ENCODE measurements at places on chromosomes 4 and X.
A peak's percentile ranks its signal among the peaks of the same experiment; 100 is the strongest.

DNA sequence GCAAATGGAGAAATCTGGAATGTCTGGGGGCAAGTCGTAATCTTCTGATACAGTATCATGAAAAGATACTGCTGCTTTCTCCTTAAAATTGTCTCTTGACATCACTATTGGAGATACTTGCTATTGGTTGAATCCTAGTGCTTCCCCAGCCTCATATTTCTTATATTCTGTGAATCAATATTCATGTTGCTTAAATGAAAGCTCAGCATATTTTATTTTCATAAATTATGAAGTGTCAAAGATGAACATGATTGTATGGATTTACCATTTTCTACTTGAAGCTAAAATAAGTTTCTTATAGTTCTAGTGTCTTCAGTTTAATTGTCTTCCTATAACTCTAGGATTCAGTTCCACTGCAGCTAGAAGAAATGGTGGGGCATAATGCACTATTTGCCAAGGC is 29.6 kb upstream of the MBNL3 start:
- DNase-seq: no peak

DNA sequence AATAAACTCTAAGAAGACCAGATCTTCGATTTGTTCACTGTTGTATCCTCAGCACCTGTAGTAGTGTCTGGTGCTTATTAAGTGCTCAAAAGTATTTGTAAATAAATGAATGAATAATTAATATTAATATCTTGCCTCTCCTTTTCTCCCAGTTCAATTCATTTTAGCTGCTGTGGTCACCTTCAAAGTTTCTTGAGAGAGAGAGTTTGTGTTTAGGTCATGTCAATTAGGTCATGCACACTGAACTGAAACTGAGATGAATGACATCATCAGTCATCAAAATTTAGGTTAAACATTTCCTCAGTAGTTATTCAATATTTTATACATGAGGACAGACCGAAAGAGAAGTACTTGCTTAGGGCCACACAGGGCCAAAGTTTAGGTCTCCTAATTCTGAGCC is 73.5 kb downstream of the ANXA3 start:
- DNase-seq: no peak

DNA sequence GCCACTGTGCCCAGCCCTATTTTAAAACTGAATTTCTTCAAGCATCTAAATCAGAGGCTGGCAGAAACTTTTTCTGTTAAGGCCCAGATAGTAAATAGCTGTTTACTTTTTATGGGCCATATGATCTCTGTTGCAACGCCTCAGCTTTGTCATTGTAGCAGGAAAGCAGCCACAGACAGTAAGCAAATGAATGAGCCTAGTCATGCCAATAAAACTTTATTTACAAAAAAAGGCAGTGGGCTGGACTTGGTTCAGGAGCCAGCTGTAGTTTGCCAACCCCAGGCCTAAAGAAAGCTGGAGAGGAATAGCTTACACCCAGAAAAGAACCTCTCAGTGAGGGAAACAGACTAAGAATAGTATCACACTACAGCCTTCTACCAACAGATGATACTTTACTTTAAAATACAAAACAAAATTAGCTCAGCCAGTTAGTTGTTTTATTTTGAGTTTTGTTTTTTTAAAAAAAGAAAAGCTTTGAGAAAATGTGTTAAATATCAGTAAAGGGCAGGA is 25.5 kb downstream of the CHST7 start:
- no peak for DNase-seq

DNA sequence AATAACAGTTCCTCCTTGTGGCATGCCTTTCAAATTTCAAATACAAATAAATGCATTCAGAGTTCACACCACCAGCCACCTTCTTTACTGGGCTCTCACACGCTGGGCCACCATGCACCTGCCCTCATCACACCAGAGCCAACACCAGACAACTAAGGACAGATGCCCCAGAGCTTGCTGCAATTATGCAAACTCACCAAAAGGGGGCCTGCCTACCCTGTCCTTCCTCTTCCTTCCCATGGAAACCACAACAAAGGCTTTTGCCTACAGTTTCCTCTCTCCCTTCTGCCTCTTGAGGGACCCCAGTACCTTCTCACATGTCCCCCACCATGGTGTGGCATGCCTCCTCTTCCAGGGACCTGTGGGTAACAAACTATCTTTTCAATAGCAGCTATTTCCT is 1333.9 kb upstream of the TENM3 start:
- no peak for DNase-seq

GRCh38 chr4:83334425-83335241 is at the start of gene HPSE:
Gene HPSE (minus strand): TSS chr4:83334848. CDS start chr4:83334782, 66 bp downstream.
- DNase-seq: peak; percentile 78

DNA sequence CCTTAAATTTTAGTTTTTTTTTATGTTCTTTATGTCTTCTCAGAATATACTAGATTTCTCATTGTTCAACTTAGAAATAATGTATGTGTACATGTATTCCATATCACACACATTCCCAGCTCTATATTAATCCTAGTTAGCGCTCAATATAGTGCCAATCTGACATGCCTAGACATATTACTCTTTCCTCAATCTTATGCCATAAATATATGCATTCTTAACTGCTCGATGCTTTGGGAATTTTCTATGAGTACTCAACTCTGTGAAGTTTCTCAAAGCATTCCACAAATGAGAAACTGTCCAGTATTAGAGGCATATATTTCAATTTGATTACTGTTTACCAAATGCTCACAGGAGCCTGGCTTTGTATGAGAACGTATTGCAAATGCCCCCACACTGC is 231.2 kb upstream of the VEGFC start:
- DNase-seq: no peak

DNA sequence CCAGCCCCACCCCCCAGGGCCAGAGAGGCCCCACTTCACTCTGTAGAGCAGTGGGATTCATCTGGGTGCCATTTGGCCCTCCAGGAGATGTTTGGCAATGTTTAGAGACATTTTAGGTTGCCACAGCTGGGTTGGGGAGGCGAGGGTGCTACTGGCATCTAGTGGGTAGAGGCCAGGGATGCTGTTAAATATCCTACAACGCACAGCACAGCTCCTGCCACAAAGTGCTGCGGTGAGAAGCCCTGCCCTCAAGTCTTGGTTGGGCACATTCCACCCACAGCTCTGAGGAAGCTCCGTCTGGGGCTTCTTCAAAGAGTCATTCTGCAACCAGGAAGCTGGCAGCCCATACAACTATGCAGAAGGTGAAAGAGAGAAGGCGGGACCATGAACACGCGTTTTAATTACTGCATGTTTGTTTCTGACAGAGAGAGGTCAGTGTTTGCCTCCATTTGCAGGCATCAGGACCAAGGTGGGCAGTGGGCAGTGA is 48.1 kb upstream of the FAM9C start:
- no peak for DNase-seq

Measured in T47D (cell line).